ENCODE measurements at places on chromosomes 12 and 14. TPM values are rescaled to one million over a fixed set of nuclear protein-coding genes. Genes with fewer than 3 reads are reported as not detected.
A peak's percentile ranks its signal among the peaks of the same experiment; 100 is the strongest.

Gene KRT72
- not detected for total RNA-seq

- no peak for ATAC-seq
Observed at GRCh38 chr12:65942102-65942501, 117.8 kb downstream of the HMGA2 start.

Gene NRDE2
- 12.2 TPM for total RNA-seq

DNA sequence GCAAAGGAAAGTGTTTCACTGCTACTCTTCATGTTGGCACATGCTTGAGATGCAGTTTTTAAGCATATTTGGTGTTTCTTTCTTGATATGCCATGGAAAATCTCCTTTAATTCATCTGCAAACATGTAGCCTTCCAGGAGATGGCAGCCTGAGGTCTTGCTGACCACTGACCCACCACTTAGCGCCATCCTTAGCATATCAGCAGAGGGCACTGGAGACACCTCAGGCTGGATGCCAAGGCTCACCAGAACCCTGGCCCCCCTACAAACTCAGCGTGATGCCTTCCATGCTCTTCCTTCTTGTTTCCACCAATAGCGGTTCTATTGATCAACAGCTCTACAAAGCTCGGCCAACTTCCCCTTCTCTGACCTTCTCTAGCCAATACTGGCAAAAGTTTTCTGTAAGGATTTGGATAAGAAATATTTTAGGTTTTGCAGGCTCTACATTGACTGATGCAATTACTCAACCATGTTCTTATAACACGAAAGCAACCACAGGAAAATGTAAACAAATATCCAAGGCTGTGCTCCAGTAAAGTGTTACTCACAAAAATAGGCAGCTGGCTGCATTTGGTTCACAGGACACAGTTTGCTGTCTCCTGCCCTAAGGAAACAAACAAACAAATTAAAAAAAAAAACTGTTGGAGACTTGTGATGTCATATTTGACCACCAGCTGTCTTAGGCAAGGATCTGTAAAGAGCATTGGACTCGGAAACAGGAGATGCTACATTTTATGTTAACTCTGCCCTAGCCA lies 209.7 kb downstream of the SLC15A4 start:
- ATAC-seq = no peak

- no peak for ATAC-seq
Observed at GRCh38 chr12:92533280-92533890, 169.4 kb upstream of the PLEKHG7 start.

Gene PIWIL1
- not detected for total RNA-seq

Gene TPPP2
- total RNA-seq = not detected

Gene CLEC6A
- total RNA-seq = not detected

- no peak for ATAC-seq
Observed at GRCh38 chr14:60485598-60486251, at the start of gene C14orf39. Gene C14orf39, minus strand, starts transcription at chr14:60486063. Its CDS starts 985 bp downstream, at chr14:60485078.

DNA sequence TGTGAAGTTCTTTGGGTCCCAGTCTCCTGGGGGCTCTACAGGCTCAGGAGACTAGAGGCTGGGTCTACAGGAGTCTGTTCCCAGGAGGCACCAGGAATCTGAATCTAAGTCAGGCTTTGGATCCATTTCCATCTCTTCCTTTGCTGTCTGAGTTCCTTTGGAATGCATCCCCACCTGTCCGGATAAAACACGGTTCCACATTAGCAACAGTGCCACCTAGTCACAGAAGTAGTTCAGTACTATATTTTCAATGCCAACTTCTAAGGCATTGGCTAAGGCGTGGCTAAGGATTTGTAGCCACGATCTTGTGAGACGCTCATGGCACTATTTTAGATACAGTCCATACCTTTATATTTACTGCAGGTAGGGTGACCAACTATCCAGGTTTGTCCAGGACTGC lies 15.1 kb downstream of the ZC2HC1C start:
- peak; percentile 79 for ATAC-seq

Gene ERP27
- total RNA-seq = 4.5 TPM

DNA sequence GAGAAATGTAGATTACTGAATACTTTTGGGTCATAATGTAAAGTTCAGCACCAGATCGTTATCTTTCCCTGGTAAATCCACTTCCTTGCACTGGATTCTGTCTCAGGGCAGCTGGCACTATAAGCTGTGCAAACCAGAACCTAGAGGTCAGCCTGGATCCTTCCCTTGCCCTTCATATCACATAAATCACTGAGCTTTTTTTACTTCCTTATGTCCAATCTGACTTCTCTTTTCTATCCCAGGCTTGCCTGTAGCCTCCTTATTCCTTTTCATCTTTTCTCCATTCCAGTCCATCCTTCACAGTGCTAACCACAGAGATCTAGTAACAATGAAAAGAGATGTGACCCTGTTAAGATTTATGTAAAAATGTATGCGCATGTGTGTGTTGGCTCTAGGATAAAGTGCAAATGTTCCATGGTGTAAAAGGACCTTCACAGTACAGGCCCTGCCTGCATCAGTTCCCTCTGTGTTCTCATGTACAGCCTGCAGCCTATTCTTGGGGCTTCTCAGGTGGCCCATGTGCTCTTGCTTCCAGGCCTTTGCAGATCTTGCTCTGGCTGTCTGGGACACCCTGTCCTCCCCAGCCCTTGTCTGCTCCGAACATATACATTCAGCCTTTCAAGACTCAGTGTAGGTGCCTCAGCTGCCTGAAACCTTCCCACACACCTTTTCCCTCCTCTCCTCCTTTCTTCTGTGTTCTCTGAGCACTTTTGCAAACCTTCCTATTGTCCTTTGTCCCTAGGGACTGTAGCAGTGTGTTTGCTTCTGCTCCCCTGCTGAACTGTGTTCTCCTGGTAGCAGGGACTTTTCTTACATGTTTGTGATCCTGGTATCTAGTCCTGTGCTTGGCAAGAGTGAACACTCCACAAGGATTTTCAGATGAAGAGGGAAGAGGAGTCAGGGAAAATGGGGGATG lies 30.0 kb downstream of the PELI2 start:
- no peak for ATAC-seq

Gene AMIGO2
- total RNA-seq = 1.5 TPM

DNA sequence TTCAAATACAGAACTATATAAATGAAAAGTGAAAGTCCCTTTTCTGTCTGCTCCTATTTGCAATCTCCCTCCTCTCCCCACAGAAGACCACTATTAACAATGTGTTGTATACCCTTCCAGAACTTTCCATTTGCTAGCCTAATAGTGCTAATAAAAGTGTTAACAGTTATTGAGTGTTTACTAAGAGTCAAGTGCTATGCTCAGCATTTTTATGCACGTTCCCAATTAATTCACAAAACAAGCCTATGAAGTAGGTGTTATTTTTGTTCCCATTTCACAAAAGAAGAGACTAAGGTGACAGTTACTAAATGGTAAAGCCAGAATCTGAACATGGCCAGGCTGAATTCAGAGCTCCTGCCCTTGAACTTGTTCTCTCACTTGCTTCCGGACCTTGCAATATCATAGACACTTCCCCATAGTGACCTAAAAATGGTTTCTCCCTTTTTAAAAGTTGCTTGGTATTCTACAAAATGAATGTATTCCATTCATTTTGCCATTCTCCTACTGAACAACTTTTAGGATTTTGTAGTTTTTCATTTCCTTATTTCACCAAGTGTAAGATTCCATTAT lies 1.6 kb upstream of the PRKAB1 start:
- ATAC-seq = no peak

GRCh38 chr14:56046546-56046945 lies 71.7 kb upstream of the PELI2 start:
- ATAC-seq = peak; percentile 39

Measured in esophagus mucosa (tissue), 1 donor.